ENCODE measurements at places on chromosomes 7 and 10.

- DNase-seq = no peak
These were observed 67.6 kb downstream of the DNMBP start for GRCh38 chr10:99941942-99942820.

- DNase-seq = no peak
These were observed 31.2 kb downstream of the PRTFDC1 start for GRCh38 chr10:24920907-24921881.

DNA sequence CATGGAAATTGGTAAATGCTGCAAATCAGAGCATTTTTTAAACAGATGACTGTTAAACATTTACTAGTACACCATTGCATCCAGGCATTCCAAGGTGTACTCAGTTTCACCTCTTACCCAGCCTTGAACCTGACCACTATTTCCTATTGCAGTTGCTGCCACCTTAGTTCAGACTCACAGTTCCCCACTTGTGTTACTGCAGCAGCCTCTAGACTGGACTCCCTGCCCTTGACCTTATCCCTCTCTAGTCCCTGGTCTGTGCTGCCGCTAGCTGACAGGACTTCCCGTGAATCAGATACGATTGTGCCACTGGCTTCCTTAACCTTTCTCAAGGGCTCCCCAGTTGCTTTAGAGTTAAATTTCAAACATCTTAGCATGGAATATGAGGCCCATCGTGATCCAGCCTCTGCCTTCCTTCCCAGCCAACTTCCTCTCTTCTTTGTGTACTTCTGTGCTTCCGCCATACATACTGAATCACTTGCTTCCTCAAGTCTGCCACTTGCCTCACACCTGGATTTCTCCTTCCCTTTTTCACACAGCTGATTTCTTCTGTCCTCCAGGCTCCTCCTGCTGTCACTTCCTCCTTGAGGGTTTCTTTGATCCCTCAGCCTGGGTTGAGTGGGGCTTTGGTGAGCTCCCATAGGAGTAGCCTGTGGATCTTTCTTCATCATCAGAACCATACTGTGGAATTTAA is 118.7 kb upstream of the GJD4 start:
- DNase-seq = no peak

- no peak for DNase-seq
These were observed 202.8 kb downstream of the BAMBI start for GRCh38 chr10:28879875-28880682.

GRCh38 chr7:22662036-22662435 is 65.0 kb upstream of the IL6 start:
- no peak for DNase-seq

GRCh38 chr7:115585015-115585718 is 445.4 kb downstream of the TFEC start:
- no peak for DNase-seq

GRCh38 chr10:6763423-6763822 is 183.3 kb upstream of the PRKCQ start:
- no peak for DNase-seq

DNA sequence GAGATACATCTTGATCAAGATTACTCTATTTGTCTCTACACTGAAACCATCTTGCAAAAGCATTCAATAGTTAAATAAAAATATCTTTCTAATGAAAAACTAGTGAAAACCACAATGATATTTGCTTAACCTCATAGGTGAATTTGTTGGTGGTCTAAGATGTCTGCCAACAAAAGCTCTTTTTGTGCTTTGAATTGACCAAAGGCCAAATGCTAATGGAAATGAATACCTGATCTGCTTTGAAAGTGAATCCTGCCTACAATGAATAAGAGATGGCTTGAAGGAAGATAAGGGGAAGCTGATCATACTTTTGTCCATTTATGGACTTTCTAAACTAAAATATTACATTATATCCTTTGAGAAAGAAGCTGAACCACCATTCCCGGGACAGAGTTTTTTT is 228.9 kb upstream of the ETV1 start:
- DNase-seq = no peak

DNA sequence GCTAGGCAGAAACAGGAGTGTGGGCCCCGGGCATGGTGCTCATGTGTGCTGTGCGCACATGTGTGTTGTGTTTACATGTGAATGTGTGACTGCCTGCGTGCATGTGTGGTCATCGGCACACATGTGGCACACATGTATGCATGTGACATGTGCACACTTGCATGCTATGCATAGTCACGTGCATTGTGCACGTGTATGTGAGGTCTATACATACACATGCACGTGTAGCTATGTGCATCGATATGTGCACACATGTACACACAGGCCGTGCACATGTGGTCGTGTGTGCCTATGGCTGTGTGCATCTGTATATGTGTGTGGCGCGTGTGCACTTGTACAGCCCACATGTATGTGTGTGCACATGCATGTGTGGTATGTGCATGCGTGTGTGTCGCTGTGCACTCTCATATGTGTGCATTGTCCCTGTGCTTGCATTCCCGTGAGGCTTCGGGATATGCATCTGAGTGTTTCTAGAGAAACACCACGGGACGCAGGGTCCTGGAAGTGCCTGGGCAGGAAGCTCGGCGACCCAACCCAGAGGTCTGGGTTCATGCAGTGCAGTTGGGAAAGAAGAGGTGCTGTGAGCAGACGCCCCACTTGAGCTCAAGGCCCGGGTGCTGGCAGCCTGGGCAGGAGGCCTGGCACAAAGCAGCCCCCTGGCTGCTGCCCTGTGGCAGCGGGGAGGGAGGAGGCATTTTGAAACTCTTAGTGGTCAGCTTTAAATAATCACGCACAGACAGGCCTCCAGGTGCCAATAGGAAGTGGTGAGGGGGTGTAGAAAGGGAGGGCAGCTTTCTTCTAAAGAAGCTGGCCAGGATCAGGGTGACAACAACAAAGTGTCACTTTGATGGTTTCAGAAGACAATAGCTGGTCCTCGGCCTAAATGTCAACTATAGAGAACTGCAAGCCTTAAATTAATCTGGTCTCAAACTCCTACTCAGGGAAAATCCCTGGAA is 410.0 kb upstream of the MGMT start:
- no peak for DNase-seq

DNA sequence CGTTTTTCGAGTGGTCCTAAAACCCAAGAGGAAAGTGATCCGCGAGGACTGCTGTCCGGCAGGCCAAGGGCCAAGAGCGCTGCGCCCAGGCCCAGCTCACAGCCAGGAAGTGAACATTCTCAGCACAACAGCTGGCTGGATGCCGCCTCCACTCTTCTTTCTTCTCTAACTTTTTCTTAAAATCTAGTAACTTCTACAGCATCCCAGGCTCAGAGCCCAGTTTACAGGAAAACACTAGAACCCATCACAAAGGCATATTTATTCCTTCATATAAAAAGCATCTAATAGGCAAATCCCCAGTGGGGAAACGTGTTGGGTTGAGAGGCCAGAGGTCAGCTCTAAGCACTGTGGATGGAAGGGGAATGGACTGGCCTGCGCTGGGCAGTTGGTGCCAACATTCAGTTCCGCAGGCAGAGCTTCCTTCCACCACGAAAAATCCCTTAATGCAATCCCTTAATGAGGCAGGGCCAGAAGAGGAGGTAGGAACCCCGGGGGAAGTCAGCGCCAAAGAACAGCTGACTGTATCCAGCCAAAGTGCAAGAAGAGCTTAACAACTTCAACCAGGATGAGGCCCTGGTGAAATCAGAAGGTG is 74.8 kb downstream of the ZRANB1 start:
- no peak for DNase-seq

DNA sequence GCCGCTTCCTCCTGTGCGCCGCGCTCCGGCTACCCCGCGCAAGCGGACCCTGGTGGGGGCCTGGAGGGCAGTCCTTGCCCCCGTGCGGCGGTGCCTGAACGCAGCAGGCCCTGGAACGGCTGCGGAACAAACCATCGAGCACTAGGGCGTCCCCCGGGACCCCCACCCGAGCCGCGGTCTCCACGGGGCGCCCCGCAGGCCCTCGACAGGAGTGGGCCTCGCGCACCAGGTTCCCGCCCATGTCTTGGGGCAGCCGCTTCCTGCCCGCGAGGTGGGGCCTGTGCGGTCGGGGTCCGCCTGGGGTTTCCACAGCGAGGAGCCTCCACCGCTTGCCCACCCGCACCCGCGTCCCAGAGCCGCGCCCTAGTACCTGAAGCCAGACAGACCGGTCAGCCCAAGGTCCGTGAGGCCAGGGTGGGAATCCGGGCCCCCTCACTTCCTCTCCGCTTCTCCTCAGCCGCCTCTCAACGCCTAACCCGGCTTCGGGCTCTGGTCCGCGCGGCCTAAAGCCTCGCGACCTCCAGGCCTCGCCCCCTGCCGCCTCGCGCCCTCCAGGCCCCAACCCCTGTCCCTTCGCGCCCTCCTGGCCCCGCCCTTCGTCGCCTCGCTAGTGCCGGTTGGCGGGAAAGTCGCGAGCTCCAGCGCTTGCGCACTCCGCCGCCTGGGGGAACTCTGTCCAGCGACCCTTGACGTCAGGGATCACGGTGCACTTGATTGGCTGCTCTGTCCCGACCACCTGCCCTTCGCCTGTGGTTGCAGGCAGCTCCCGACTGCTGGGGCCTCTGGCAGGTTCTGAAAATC is 7.0 kb upstream of the GBX1 start:
- DNase-seq = no peak

- peak; percentile 6 for DNase-seq
These were observed 54.4 kb downstream of the ZNF503 start for GRCh38 chr10:75347186-75347585.
